ENCODE measurements at places on chromosomes 3 and 15.
A peak's percentile ranks its signal among the peaks of the same experiment; 100 is the strongest.

DNA sequence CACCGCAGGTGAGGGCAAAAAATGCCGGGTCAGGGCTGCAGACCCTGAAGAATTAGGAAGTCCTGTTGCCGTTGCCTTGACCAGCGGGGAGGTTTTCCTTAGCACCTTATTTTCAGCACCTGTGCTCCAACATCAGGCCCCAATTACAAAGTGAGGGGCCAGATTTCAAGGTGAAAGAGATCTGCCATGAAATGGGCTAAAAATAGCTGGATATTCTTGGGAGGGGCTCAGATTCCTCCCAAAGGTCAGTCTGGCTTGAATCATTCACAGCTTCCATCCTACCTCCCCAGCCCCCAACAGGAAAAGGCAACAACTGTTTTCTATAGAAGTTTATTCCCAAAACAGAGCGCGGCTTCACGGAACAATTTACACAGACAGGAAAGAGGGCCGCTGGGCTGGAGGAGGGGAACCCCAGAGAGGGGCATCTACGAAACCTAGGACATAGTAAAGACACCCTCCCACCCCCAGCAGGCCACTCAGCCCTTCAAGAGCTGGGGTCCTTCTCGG lies 941 bp upstream of the SLC26A6 start:
- H3K27ac ChIP-seq: peak overlapping the region; percentile 90
- no peak for DNase-seq
- H3K4me3 ChIP-seq: peak overlapping the region; percentile 83
- no peaks in the 10 kb centered on the region for H3K27me3 ChIP-seq
- no peaks in the 10 kb centered on the region for H3K36me3 ChIP-seq

GRCh38 chr15:25793354-25794050 lies 69.6 kb downstream of the ATP10A start:
- H3K4me3 ChIP-seq: no peak overlapping the region
- no peaks in the 10 kb centered on the region for H3K36me3 ChIP-seq
- H3K27ac ChIP-seq: no peak overlapping the region
- no peak for DNase-seq
- H3K27me3 ChIP-seq: no peaks in the 10 kb centered on the region

DNA sequence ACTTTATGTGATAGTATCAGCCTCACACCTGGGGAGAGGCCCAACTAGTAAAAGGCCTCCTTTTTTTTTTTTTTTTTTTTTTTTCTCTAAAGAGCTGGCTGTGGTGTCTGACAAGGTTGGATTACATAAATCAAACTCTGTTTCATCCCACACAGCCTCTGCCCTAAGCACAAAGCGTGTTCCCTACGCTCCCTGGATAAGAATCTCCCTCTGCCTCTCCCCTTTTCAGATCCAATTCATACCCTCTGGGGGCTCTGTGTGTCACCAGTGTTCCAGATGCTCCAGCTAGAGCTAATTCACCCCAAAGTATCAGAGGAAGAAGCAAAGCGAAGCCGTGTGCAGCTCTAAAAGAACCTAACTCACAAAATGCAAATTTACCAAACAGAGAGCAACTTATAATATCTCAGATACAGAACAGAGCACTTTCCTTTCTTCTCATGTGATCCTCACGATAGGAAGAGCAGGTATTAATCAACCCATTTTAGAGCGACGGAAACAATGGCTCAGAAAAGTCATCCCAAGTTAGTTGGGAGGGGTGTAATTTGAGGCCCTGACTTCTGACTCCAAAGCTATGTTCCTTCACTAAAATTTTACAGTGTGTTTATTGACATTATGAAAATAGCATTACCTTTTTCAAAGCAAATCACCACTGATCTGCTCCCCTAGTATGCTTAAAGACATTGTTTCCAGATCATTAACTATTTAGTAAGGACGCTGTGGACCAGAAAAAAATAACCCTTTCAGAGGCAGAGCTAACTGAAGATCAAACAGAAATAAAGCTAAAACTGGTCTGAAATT lies 12.4 kb downstream of the BMF start:
- no peak overlapping the region for H3K4me3 ChIP-seq
- H3K36me3 ChIP-seq: no peaks in the 10 kb centered on the region

DNA sequence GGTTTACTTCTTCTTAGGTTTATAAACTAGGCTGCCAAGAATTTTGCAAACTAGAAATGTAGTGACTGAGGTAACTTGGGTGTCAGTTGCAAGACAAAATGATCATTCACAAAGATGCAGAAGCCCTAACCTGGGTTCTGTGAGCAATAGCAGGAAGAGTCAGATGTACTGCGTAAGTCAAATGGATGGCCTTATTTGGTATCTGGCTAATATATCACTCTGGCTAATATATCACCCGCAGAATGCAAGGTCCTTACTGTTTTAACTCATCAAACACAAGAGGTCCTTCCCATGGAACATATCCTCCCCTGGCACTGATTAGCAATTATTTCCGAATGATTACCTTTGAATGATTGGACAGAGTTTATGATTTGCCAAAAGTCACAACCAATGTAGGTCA lies 37.4 kb downstream of the RBMS3 start:
- H3K4me1 ChIP-seq: peaks cover 70% of the 10 kb centered on the region
- DNase-seq: no peak
- H3K36me3 ChIP-seq: no peaks in the 10 kb centered on the region
- peak overlapping the region; percentile 5 for H3K27ac ChIP-seq
- H3K4me3 ChIP-seq: no peak overlapping the region
- no peaks in the 10 kb centered on the region for H3K27me3 ChIP-seq

- peak; percentile 68 for DNase-seq
- H3K4me3 ChIP-seq: no peak overlapping the region
- peaks cover 14% of the 10 kb centered on the region for H3K4me1 ChIP-seq
- H3K27ac ChIP-seq: peak overlapping the region; percentile 44
- no peaks in the 10 kb centered on the region for H3K27me3 ChIP-seq
Measured at GRCh38 chr3:171654809-171655208, 155.5 kb downstream of the PLD1 start.

DNA sequence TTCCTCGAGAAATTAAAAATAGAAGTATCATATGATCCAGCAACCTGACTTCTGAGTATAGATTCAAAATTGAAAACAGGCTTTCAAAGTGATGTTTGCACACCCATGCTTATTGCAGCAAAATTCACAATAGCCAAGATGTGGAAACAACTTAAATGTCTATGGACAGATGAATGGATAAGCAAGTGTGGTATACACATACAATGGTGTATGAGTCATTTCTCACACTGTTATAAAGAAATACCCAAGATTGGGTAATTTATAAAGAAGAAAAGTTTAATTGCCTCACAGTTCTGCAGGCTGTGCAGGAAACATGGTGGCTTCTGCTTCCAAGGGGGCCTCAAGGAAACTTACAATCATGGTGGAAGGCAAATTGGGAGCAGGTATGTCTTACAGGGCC lies 100.8 kb downstream of the KLF13 start:
- H3K27ac ChIP-seq: no peak overlapping the region
- no peak overlapping the region for H3K4me3 ChIP-seq
- no peaks in the 10 kb centered on the region for H3K27me3 ChIP-seq
- H3K4me1 ChIP-seq: no peaks in the 10 kb centered on the region

DNA sequence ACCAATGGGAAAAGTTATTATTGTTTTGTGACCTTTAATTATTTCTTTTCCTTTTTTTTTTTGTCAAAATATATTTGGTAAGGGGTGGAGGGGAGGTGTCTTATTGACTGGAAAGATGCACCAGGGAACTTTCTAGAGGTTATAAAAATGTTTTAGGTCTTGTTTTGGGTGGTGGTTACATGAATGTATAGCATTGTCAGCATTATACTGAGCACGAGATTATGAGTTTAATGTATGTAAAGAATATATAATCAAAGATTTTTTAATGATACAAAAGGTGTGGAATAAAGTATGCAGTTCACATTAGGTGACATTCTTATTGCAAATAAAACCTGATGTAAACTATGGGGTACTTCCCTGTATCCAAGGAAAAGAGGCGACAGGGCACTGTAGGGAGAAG lies 23.0 kb upstream of the MAP3K13 start:
- H3K4me3 ChIP-seq: no peak overlapping the region
- H3K27me3 ChIP-seq: no peaks in the 10 kb centered on the region
- H3K36me3 ChIP-seq: no peaks in the 10 kb centered on the region
- DNase-seq: no peak
- H3K27ac ChIP-seq: no peak overlapping the region

DNA sequence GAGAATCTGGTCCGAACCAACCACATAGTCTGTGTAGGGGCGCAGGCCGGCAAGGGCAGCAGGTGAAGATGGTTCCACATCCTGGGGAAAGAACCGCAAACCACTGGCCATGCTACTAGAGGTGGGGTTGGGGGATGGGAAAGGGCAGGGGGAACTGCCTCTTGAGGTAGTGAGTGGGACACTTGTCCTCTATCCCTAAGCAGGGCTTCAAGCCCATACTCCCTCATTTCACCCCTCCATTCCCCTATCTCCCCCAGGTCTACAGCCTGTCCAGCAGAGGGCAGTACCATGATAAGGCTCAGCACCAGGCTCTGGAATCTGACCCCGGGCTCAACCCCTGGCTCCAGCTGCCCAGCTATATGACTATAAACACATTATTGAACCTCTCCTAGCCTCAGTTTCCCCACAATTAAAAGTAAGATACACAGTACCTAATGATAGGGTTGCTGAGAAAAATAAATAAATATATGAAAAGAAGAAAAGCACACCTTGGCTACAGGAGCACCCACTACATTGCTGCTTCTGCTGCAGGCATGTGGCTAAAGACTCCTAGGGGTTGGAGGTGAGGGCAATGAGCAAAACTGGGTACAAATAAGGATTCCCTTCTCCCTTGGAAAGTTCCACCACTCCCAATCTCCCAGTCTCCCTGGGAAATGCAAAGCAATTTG lies 6.3 kb downstream of the GORASP1 start:
- no peak overlapping the region for H3K4me3 ChIP-seq
- no peak overlapping the region for H3K27ac ChIP-seq
- DNase-seq: no peak
- no peaks in the 10 kb centered on the region for H3K27me3 ChIP-seq
- H3K36me3 ChIP-seq: peaks cover 43% of the 10 kb centered on the region

DNA sequence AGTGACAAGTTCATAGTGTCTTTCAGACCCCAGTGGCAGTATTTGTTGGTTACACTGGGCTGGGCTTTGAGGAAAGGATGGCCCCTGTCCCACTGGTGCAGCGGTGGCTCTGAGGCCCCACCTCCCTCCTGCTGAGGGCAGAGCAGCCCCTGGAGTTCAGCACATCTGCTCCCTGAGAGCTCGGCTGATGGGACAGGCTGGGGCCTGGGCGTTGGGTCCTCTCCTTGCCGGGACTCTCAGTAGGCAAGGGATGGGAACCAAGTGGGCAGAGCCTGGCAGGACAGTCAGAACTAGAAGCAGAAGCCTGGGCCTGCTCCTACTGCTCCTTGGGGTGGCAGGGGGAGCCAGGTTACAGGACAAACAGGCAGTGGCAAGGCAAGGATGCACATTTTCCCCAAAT lies 114.5 kb downstream of the NUP210 start:
- no peak for DNase-seq
- H3K27me3 ChIP-seq: no peaks in the 10 kb centered on the region
- no peaks in the 10 kb centered on the region for H3K36me3 ChIP-seq
- H3K27ac ChIP-seq: no peak overlapping the region

DNA sequence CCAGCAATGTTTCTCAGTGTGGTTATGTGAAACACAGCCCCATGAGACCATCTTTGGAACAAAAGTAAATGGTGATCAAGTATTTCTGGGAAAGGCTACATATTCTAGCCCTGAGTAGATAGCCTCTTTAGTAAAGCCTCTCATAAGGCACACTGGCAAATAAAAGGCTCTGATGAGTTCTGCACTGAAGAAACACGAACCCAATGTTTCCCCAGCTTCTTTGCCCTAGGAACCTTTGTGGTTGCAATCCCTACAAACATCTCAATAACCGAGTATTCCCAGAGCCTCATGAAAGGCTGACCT lies 41.8 kb downstream of the RAB6B start:
- no peak for DNase-seq
- H3K4me1 ChIP-seq: no peaks in the 10 kb centered on the region
- no peak overlapping the region for H3K27ac ChIP-seq
- H3K4me3 ChIP-seq: no peak overlapping the region

DNA sequence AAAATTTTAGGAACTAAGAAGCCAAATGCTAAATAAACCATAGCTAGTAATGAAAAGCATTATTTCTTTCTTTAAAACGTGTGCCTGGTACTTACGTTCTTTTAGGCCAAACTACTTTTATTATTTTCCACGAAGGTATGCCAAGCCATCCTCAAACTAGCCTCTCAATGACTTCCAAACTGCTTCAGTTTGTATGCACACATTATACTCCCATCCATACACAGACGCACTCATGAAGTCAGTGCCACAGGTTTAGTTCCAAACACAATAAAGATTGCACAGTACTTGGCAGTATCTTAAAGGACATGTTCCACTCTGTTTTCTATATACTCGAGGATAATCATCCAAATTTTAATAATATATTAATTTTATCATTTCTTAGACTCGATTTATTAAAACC lies 609.2 kb upstream of the ZNF385D start:
- no peak overlapping the region for H3K4me3 ChIP-seq
- H3K36me3 ChIP-seq: no peaks in the 10 kb centered on the region
- no peak for DNase-seq
- no peaks in the 10 kb centered on the region for H3K27me3 ChIP-seq

GRCh38 chr3:130470126-130470525 lies 46.9 kb upstream of the COL6A6 start:
- H3K4me1 ChIP-seq: no peaks in the 10 kb centered on the region
- H3K27me3 ChIP-seq: no peaks in the 10 kb centered on the region
- H3K4me3 ChIP-seq: no peak overlapping the region
- no peaks in the 10 kb centered on the region for H3K36me3 ChIP-seq
- no peak overlapping the region for H3K27ac ChIP-seq

DNA sequence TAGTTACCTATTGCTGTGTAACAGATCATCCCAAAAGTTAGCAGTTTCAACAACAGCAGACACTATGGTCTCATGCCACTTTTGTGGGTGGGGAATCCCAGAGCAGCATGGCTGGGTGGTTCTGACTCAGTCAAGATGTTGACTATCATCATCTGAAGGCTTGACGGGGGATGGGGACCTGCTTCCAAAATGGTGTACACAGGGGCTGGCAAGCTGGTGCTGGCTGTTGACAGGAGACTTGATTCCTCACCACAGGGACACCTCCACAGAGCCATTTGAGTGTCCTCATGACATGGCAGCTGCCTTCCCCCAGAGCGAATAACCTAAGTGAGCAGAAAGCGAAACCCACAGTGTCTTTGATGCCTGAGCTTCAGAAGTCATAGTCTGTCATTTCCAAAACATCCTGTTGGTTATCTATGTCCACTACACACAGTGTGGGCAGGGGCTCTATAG lies 19.1 kb downstream of the DNAJB8 start:
- H3K4me3 ChIP-seq: no peak overlapping the region
- H3K27ac ChIP-seq: no peak overlapping the region
- no peak for DNase-seq
